ENCODE measurements at places on chromosomes 3 and 15.

GRCh38 chr3:170092907-170093306, 55.1 kb downstream of the GPR160 start:
- DNase-seq: no peak

DNA sequence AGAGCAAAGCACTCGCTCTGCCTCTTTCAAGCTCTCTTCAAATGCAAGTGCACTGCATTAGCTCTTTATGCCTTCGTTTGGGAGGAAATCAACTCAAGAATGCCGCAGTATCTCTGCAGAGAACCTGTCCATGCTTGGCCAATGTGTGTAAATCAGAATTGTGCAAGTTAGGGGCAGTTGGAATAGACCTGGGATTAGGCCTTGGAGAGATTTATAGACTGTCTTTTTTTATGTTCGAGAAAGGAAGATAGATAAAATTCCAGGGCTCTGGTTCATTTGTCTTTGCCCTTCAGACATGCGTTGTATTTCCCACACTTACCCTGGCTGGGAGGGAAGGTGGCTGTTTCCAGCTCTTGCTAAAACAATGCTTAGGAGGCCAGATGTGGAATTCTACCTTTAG, 163.7 kb downstream of the MOBP start:
- no peak for DNase-seq

- DNase-seq: no peak
These were observed 34.1 kb downstream of the KPNA4 start for GRCh38 chr3:160531311-160531710.

GRCh38 chr3:58167431-58168351, 43.1 kb downstream of the DNASE1L3 start:
- peak; percentile 18 for DNase-seq
